Activated CD8-positive, alpha-beta T cell treated with anti-CD3 and anti-CD28 coated beads for 36 hours (primary cell): ENCODE measurements at places on chromosomes 7 and 10. TPM values are rescaled to one million over a fixed set of nuclear protein-coding genes. Genes with fewer than 3 reads are reported as not detected.

DNA sequence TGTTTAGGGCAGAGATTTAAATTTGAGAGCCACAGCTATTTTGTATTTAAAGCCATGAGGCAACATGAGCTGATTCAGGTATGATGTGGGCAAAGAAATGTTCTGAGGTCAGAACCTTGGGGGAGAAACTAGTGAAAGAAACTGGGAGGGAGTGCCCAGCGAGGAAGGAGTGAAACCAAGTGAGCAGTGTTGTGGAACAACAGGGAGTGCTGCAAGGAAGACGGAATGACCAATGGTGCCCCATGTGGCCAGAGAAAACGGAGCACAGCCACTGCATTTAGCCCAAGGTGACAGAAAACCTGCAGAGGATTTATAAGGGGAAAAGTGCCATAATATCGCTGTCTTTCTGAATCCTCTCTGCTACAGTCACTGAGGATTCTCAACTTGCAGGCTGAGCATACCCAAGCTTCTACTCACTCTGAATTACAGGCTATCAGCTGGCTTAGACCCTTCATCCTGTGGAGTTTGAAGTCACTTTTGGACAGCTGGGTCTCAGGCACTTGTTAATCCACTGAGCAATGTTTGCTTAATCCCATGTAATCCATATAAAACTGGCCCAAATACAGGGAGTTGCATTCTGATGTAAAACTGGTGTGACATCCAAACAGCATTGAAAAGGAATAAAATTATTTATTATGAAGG, 777.3 kb downstream of the CCSER2 start:
- DNase-seq, result no peak
- no peaks in the 10 kb centered on the region for H3K27me3 ChIP-seq
- no peaks in the 10 kb centered on the region for H3K36me3 ChIP-seq
- H3K4me3 ChIP-seq, result no peak overlapping the region

PDGFA gene
- total RNA-seq, result 18.8 TPM

DNA sequence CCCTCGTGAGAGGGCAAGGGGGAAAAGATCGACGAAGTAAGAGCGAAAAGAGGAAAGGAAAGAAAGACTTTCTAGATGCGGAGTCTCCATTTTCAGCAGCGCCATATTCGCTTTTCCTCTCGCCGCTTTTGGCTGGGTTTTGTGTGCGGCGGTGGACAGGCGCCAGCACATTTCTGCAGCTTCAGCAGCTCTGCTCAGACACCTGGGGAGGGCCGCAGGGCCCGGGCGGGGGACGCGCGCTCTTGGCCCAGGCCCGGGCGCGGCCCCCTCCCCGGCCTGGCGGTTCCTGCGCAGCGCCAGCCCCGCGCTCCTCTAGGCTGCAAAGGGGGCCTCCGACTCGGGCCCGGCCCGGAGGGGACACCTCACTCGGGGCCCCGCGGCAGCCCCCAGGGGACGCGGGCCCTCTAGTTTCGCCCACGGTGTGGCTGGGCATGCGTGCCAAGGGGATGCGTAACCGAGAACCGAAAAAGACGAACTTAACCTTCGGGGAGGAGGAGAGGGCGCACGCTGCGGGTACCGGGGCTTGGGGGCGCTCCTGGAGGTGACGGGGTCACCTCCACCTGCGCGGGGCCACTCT, 34.5 kb upstream of the EBLN1 start:
- peaks cover 19% of the 10 kb centered on the region for H3K27me3 ChIP-seq
- DNase-seq, result peak; percentile 78
- H3K4me3 ChIP-seq, result peak overlapping the region; percentile 90
- peak overlapping the region; percentile 98 for H3K27ac ChIP-seq
- H3K4me1 ChIP-seq, result peaks cover 30% of the 10 kb centered on the region
- H3K36me3 ChIP-seq, result peaks cover 5% of the 10 kb centered on the region

GRCh38 chr10:58254644-58255043, 13.1 kb downstream of the IPMK start:
- no peak overlapping the region for H3K4me3 ChIP-seq
- H3K4me1 ChIP-seq, result peaks cover 26% of the 10 kb centered on the region
- no peaks in the 10 kb centered on the region for H3K27me3 ChIP-seq
- DNase-seq, result no peak
- no peak overlapping the region for H3K27ac ChIP-seq

- DNase-seq, result peak; percentile 44
- H3K4me3 ChIP-seq, result no peak overlapping the region
- H3K27ac ChIP-seq, result no peak overlapping the region
- H3K36me3 ChIP-seq, result no peaks in the 10 kb centered on the region
Measured at GRCh38 chr7:23277359-23277989, 21.7 kb upstream of the MALSU1 start.

DNA sequence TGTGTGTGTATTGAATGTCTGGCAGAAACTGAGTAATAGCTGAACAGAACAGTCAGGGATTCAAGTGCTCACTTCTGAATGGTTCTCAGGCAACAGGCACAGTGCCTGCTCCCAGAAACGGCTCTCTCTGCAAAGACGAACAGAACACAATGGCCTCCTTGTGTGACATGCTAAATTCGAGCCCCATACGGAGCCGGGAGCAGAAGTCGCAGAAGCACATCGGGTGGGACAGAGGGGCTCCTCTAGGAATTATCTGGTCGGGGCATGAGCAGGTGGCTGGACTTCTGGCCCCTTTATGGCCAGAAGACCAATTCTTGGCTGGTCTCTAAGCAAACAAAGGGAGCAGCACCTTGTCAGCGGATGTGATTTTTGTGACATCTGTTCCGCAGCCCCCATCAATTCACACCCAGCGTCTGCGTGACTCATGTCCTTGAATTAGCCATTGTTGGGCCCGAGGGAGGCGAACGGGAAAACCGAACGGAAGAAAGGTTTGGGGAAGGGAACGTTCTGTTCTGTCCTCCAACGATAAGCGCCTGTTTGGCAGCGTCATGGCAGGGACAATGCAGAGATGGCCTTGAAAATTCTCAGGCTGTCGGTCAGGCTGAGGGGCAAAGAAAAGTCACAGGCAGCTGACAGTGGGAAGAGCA, 47.3 kb upstream of the NPTX2 start:
- H3K4me3 ChIP-seq, result no peak overlapping the region
- peaks cover 9% of the 10 kb centered on the region for H3K27me3 ChIP-seq
- DNase-seq, result no peak
- no peak overlapping the region for H3K27ac ChIP-seq
- no peaks in the 10 kb centered on the region for H3K4me1 ChIP-seq

GRCh38 chr10:101562231-101562630, 25.8 kb downstream of the POLL start:
- H3K27me3 ChIP-seq, result peaks cover 33% of the 10 kb centered on the region
- DNase-seq, result no peak
- no peak overlapping the region for H3K27ac ChIP-seq
- H3K36me3 ChIP-seq, result no peaks in the 10 kb centered on the region
- H3K4me3 ChIP-seq, result no peak overlapping the region
- peaks cover 15% of the 10 kb centered on the region for H3K4me1 ChIP-seq

SVOPL gene
- total RNA-seq, result 0.78 TPM

DNA sequence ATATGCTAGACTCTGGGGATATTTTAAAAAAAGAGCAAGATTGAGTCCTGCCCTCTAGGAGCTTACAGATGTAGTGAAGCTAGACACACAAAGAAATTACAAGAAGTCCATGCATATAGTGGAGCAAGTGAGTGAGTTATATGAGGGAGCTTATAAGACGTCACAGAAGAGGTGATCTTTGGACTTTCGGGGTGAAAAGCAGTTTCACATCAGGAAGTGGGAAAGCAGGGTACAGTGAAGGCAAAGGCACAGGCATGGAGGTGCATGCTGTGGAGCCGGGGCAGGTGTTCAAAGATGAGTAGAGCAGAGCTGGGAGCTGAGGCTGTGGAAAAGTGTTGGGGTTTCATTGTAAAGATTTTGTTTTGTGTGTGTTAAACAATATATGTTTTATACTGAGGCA, 38.5 kb upstream of the EXOC6 start:
- H3K4me1 ChIP-seq, result no peaks in the 10 kb centered on the region
- no peak for DNase-seq
- no peaks in the 10 kb centered on the region for H3K36me3 ChIP-seq
- peaks cover 4% of the 10 kb centered on the region for H3K27me3 ChIP-seq
- no peak overlapping the region for H3K4me3 ChIP-seq

- no peak for DNase-seq
- no peak overlapping the region for H3K27ac ChIP-seq
- peak overlapping the region; percentile 69 for H3K4me3 ChIP-seq
- peaks cover 6% of the 10 kb centered on the region for H3K4me1 ChIP-seq
- no peaks in the 10 kb centered on the region for H3K27me3 ChIP-seq
Measured at GRCh38 chr10:485776-486175, 203.7 kb downstream of the DIP2C start.

DNA sequence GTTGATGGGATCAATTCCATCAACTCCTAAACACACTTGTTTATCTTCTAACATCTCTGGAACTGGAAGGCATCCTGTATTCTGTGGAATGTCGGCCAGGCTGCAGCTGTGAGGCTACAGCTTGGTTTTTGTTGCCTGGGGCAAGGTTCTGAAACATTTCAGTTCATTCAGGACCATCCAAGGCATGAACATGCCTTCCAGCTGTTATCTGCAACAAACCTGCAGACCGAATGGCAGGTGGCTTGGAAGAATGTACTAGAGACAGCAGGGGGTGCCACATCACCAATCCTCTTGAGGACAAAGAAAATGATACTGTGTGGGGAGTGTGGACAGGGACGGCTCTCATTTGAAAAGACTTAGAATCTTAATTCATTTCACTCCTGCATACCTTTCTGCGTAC, 12.4 kb downstream of the PAPOLB start:
- H3K27me3 ChIP-seq, result peaks cover 16% of the 10 kb centered on the region
- peak; percentile 61 for DNase-seq
- H3K36me3 ChIP-seq, result no peaks in the 10 kb centered on the region
- no peak overlapping the region for H3K27ac ChIP-seq

CYP26A1 gene
- total RNA-seq, result not detected

TUBB8 gene
- not detected for total RNA-seq

DNA sequence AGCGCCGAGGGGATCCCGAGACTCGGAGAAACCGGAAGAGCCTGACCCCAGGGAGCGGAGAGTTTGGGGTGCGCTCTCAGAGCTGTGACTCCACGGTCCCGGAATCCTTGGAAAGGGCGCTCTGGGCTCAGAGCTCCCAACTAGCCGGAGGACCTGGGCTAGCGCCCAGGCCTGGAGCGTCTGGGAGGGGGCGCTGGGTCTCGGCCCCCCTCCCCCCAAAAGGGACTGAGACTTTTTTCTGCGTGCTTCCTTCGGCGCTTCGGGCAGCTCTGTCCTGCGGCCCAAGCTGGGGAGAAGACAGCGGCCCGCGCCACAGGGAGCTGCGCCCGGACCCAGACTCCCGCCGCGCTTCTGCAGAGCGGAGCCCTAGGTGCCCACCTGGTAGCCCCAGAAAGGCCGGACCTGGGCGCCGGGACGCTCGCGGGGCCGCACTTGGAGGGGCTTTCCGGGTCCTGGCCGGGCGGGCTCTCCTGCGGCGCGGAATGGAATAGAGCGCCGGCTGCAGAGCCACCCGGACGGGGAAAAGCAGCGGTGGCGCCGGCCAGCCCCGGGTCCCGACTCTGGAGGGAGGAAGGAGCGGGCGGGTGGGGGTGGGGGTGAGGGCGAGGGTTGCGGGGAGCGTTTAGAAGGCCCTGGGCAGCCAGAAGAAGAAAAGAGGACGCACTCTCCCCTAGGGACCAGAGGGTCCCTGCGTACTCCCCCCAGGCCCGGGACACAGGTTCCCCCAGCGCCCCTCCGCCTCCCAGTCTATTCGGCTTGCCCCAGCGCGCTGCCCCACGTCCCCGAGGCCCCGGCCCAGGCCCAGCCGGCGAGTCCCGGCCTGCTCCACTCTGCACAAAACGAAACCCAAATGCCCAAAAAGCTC, 4.7 kb downstream of the ZNF503 start:
- H3K4me1 ChIP-seq, result peaks cover 10% of the 10 kb centered on the region
- no peak overlapping the region for H3K27ac ChIP-seq
- peaks cover 51% of the 10 kb centered on the region for H3K27me3 ChIP-seq

GRCh38 chr10:15325243-15325943, 45.7 kb downstream of the FAM171A1 start:
- H3K27me3 ChIP-seq, result no peaks in the 10 kb centered on the region
- no peak overlapping the region for H3K27ac ChIP-seq
- peaks cover 13% of the 10 kb centered on the region for H3K4me1 ChIP-seq
- H3K36me3 ChIP-seq, result no peaks in the 10 kb centered on the region
- H3K4me3 ChIP-seq, result no peak overlapping the region
- peak; percentile 5 for DNase-seq

- H3K36me3 ChIP-seq, result no peaks in the 10 kb centered on the region
- no peaks in the 10 kb centered on the region for H3K27me3 ChIP-seq
- H3K4me3 ChIP-seq, result no peak overlapping the region
- DNase-seq, result peak; percentile 37
- no peaks in the 10 kb centered on the region for H3K4me1 ChIP-seq
Measured at GRCh38 chr10:14758994-14759664, 15.6 kb downstream of the FAM107B start.

LLCFC1 gene
- total RNA-seq, result not detected

DNA sequence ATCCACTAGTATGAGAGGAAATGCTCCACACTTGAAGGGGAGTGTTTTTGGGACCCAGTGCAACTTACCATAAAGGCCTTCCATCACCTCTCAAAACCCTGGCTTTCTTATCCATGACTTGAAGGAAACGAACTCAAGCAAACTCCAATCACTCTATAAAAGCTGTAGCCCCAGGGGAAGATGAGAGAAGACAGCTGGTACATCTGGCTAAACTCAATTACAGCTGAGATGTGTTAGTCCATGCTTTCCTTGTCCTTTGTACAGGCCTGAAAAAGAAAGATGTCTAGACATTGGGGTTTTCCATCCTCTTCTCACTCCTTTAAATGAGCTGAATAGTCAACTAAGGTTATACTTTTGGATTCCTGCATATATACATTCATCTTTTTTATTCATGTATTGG, 89.5 kb upstream of the ANKRD30A start:
- H3K4me3 ChIP-seq, result no peak overlapping the region
- H3K27ac ChIP-seq, result no peak overlapping the region
- H3K27me3 ChIP-seq, result no peaks in the 10 kb centered on the region

DNA sequence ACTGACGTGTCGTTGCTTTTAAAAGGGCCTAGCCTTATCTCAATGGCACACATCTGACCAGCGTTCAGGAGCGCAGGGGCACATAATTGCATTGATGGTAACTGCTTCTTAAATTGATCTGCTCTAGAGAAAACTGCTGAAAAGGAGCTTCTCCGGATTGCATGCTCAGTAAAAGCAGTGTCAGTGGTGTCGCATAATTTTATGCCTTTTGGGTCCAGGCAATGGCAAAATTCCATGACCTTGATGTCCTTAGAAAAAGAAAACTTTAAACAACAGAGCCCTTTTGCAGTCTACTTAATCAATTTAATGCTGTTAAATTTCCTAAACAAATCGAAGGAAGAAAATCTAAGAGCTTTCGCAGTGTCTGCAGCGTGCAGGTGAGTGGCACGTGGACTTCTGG, 75.7 kb downstream of the PTPRE start:
- H3K4me1 ChIP-seq, result peaks cover 16% of the 10 kb centered on the region
- peaks cover 8% of the 10 kb centered on the region for H3K27me3 ChIP-seq
- no peak for DNase-seq
- no peaks in the 10 kb centered on the region for H3K36me3 ChIP-seq
- no peak overlapping the region for H3K27ac ChIP-seq
